ENCODE measurements at places on chromosomes 12 and 14.

- DNase-seq = no peak
Observed at GRCh38 chr12:40681148-40681547, 11.1 kb upstream of the CNTN1 start.

GRCh38 chr12:116607039-116607438, 47.9 kb downstream of the MAP1LC3B2 start:
- no peak for DNase-seq

- no peak for DNase-seq
Observed at GRCh38 chr12:67449591-67450052, 180.5 kb downstream of the CAND1 start.

DNA sequence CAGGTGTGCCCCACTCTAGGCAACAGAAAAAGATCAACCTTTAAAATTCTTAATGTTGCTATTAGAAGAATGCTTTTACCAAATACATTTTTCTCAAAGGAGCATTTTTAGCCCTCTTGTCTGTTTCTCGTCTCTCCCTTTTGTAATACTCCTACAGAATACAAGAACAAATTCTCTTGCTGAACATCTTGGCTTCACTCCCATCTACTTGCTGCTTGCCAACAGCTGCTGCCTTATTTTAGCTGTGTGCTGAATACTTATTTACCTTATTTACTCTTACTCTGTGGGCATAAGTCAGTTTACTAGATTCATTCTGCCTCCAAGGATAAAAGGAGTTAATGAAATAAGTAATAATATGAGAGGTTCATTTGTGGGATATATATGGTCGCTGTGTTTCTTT, 70.8 kb downstream of the POLR3B start:
- no peak for DNase-seq

DNA sequence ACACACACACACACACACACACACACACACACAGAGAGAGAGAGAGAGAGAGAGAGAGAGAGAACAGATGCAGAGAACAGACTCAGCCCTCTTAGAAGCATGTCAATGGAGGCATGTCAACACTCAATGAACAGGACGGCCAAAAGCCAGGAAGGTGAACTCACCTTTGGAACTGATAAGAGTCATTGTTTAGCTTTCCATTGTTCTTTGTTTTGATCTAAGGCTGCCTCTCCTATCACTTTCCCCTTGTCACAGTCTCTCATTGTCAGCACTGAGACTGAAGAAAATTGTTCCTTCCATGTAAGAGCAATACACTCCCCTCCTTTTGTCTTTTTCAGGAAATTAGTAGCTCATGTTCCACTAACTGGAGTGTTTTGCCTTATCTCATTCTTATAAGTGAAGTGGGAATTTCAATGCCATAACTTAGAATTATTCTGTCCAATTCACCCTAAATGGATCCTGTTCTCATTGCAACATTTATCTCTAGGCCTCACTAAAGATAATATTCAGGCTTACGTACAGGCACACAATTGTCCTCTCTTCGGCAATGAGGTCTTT, 218.0 kb downstream of the DUSP6 start:
- DNase-seq = no peak

DNA sequence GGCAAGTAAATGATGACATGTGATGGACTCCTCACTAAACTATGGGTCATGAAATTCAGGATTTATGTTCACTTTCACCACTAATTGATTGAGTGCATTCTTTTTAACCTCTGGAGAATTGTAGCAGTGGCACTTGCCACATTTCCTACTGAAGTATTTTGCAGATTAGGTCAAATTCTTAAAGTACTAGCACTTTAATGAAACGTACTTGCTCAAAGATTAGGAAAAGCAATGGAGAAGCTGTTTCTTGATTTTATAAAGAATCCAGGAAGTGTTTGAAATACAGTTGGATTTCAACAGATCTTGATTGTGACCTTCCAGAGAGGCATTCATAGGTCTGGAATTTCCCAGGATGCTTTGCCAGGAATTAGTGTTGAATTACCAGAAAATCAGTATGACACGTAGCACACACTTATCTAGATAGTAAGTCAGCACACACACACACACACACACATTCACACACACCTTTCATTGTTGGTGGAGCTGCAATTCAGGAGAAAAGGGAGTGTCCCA, 162.6 kb downstream of the MYRFL start:
- DNase-seq = no peak

GRCh38 chr12:68481181-68481941, 129.3 kb upstream of the RAP1B start:
- no peak for DNase-seq

DNA sequence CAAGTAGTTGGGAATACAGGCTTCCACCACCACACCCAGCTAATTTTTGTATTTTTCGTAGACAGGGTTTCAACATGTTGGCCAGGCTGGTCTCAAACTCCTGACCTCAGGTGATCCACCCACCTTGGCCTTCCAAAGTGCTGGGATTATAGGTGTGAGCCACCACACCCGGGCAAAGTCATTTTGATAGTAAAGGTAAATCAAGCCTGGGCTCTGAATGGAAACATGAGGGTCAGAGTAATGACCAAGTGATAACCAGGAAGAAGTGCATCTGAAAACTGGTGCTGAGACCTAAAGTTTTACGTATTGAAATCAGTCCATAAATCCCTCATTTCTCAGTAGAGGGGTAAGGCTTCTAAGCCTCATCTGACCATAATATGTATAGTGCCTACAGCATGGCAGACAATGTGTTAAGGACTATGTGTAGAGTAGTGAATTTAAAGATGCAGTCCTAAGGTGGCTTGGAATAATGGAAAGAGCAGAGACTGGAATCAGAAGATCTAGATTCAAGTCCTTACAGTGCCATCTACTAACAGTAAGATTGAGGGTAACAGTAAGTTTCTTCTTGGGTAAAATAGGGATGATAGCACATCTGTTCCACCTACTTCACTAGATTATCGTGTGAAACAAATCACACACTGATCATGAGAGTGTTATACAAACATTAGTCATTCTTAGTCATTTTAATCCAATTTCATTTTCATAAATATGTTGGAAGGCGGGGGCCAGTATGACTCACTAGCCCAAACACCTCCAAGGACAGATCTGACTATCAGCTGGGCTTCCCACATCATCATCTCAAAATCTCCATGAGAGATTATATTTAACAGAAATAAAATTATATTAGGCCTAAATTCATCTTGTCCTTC, 11.2 kb downstream of the MAP4K5 start:
- no peak for DNase-seq

DNA sequence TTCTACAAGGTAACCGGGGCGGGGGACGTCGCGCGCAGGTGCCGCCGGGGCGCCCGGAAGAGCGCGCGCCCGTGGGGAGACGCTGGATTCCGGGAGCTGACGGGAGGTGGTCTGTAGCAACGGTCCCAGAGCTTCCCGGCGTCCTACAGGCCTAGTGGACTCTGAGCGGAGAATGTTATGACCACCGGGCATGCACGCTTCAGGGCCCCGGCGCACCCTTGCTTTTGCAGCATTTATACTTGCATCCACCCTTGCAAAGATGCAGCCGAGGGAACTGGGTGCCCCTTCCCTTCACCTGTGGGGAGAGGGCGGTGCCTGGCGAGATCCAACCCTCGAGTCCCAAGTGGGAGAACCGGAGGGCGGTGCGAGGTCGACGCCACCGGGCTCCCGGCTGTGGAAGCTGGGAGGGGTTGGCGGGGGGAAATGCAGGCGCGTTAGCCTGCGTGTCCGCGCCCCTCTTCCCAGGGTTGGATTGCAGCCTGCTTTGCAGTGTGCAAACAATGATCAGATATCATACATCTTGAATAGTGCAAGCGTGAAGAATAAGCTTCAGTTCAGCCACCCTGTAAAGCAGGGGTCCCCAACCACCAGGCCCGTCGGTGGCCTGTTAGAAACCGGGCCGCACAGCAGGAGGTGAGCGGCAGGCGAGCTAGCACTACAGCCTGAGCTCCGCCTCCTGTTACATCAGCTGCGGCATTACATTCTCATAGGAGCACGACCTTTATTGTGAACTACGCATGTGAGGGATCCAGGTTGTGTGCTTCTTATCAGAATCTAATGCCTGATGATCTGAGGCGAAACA, 576 bp downstream of the ERP29 start:
- no peak for DNase-seq

- no peak for DNase-seq
Observed at GRCh38 chr12:1655225-1655788, 26.3 kb downstream of the WNT5B start.

- no peak for DNase-seq
Observed at GRCh38 chr12:19131025-19131444, 1.5 kb downstream of the PLEKHA5 start.

GRCh38 chr12:118689793-118690192, 291.5 kb upstream of the SRRM4 start:
- no peak for DNase-seq

GRCh38 chr14:26601856-26602255, 4.0 kb upstream of the NOVA1 start:
- DNase-seq = no peak

- DNase-seq = no peak
Observed at GRCh38 chr14:102159841-102160240, 20.1 kb downstream of the WDR20 start.

DNA sequence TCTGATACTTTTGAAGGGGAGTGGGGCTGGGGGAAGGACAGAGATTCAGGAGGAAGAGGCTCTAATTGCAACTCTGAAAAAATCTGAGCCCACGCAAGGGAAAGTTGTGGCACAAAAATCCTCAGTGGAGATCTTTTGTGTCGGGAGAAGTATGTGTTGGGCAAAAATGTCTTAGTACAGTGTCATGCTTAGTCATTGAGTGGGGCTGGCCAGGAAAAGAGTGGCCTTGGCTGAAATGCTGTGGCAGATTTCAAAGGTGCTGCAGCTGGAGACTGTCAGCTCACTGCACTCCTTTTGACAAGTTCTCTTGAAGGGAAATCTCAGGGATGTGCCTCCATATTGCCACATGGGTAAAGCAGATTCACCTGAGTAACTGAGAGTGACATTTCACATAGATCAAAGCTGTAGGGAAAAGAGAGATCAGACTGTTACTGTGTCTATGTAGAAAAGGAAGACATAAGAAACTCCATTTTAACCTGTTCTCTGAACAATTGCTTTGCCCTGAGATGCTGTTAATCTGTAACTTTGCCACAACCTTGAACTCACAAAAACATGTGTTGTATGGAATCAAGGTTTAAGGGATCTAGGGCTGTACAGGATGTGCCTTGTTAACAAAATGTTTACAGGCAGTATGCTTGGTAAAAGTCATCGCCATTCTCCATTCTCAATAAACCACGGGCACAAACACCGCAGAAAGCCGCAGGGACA, 36.0 kb upstream of the GLIPR1 start:
- no peak for DNase-seq

DNA sequence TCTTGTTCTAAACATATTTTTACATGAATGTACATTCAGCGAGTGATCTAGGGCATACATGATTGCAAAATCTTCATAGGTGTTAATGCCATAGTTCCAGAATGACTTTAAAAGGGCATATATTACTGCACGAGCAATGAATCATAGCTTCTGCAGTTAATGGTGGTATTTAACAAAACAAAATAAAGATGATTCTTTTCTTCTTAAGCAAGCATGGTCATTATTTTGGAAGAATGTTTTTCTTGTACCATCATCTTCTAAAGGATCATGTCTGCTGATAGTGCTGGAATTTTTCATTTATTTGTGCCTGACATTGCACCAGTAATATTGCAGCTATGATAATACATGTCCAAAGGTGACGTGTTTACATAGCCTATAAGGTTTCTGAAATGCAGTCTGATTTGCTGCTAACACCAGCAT, 388.6 kb downstream of the CCDC91 start:
- DNase-seq = no peak

DNA sequence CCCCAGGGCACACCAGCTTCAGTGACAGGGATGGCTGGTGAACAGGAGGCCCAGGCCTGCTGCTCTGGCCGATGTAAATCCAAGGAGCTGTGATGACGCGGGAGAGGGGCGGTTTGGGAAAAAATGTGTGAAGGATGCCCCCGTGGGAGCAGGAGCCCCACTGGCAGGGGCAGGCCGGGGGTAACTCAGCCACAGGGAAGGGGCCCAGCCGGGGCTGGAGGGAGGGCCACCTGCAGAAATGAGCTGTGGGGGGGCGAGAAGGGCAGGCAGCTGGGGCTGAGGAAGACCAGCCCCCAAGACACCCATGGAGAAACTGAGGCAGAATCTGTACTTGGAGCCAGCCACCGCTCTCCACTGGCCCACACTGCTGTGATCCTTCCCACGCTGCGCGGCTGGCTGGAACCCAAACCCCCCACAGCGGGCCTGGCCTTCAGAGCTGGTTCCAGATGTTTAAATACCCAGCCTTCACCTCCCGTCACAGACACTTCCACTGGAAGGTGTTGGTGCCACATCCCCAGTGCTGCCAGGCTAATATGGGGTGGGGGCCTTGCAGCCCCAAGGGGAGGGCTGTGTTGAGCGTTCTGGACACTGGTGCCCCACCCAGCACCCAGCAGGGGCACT, 28.5 kb upstream of the ANKRD9 start:
- DNase-seq = no peak

DNA sequence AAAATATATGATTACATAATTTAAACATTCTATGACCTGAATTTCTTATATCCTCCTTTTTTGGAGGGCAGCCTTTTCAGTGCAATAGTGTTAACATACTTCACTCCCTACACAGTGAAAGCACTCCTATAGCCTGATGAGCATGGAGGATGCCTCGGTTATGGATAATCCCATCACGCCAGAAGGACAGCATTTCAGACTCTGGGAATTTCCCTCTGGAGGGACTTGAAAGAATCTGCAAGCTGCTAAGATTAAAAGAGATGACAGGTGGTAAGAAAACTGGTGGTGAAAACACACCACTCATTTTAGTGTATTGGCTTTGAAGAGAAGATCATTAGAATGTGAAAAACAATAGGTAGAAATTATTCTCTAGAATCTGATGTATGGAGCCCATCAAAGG, 99.3 kb upstream of the LMNTD1 start:
- no peak for DNase-seq

GRCh38 chr12:2792671-2793500, 1.9 kb upstream of the FKBP4 start:
- no peak for DNase-seq

DNA sequence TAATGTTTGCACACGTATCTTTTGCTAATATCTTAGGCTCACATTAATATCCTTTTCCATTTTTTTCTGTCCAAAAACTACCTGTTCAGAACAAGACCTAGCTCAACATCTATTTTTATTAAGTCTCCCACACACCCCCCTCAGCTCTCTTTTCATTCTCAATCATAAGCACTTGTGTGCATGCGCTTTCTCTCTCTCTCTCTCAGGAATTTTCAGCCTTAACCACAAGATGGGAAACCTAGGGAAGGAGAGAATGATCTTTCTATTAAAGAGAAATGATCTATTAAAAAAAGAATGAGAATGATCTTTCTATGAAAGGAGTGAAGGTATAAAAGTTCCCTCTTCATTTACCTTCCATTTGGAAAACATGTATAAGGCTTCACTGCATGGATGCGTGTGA, 39.7 kb upstream of the AP4S1 start:
- no peak for DNase-seq

GRCh38 chr12:601976-602699, 61.1 kb downstream of the NINJ2 start:
- DNase-seq = no peak

DNA sequence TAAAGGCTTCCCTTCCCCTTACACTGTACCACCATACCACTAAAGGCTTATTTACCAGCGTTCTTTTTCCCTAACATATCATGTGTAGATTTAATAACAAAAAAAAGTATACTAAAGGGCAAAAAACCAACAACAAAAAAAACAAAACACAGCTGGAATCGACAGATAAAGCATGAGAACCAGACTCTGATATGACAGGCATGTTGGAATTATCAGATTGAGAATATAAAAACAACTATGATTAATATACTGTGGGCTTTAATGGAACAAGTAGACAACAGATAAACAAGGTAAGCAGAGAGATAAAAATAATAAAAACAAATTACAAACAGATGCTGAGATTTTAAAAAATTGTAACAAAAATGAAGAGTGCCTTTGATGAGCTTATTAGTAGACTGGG, 754.1 kb upstream of the MDGA2 start:
- no peak for DNase-seq

All from 8988T (cell line).